ENCODE measurements at places on chromosomes 5 and 9.

- no peak for DNase-seq
These were observed 6.5 kb downstream of the TLE1 start for GRCh38 chr9:81682797-81683196.

- peak; percentile 61 for DNase-seq
These were observed 202.2 kb upstream of the DMRTA1 start for GRCh38 chr9:22244139-22245011.

- DNase-seq = peak; percentile 29
These were observed 8.6 kb downstream of the SUSD1 start for GRCh38 chr9:112166176-112167140.

DNA sequence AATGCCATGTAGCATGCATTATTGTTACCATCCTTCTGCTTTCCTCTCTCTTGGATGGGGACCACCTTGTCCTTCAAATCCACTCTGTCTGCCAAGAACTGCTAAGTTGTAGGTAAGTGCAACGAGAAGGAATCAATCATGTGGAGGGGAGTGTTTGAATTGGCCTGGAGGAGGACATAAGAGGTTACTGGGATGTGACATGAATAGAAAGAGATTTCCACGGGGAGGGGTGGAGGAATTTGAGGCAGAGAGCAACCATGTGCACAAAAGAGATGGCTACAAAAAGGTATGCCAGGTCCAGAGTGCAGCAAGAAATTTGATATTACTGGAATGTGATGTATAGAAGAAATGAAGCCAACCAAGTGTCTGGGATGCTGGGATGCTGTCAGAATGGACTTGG lies 648.9 kb upstream of the KLF4 start:
- no peak for DNase-seq

DNA sequence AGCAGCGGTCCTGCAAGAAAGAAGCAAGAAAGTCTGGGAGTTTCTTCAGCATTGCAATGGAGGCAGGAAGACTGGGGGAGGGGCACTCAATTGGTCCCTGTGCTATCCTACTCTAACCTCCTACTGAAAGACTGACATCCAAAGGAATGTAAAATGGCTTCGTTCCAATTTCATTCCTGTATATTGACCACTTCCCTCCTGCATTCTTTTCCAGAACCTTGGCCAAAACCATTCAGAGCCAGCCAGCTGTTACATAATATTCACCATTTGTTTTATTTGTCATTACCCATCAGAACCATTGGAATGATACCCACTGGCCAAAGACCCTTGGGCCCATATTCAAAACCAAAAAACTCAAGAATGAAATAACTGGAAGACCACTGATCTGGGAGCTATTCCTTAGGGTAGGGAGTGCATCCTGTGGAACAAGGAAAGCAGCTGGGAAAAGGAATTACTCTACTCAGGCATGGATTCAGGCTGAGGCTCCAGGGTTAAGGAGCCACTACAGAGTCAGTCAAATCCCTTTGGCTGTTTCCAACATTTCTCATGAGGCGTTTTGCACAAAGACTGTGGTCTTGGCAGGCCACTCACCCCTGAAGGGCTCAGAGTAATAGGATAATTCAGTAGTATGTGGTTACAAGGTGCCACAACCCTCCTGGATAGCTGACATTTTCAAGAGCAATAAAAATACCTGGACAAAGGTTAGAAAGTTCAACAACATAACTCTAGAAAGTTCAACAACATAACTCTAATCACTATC lies 148.7 kb upstream of the SLC1A3 start:
- peak; percentile 97 for DNase-seq

- no peak for DNase-seq
These were observed 122.7 kb downstream of the DENND1A start for GRCh38 chr9:123807251-123807650.

DNA sequence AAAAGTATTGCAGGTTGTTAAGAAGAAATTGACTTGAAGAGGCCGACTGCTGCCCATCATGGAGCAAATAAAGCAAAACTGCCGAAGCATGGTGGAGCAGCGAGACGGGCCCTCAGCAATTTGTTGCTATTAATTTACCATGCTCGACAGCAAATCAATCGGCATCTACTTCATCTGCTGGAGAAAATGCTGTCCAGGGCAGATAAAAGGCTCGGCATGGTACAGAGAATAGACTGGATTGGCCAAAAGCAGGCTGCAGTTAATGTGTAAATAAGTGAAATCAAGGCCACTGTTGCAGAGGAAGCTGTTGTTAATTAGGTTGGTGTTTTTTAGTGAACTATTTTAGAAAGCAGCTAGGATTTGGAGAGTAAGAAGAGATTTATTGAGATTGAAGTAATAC lies 8.3 kb downstream of the TLE4 start:
- no peak for DNase-seq

DNA sequence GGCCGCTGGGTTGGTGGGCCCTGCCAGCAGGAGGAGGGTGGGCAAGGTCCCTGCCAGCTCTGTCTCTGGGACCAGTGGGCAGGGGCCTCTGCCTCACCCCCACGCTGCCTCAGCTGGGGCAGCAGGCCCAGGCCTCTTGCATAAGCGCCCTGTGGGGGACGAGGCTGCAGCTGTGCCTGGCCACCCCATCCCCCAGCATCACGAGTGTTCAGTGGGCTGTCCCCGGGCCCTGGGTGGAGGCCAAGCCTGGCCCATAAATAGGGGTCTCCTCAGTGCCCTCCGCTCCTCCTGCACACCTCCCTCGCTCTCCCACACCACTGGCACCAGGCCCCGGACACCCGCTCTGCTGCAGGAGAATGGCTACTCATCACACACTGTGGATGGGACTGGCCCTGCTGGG lies at the start of gene PTGDS:
Gene PTGDS (plus strand): TSS at position 282 of the 400 bp plus-strand sequence. CDS start 75 bp downstream, at position 357.
- DNase-seq = no peak

DNA sequence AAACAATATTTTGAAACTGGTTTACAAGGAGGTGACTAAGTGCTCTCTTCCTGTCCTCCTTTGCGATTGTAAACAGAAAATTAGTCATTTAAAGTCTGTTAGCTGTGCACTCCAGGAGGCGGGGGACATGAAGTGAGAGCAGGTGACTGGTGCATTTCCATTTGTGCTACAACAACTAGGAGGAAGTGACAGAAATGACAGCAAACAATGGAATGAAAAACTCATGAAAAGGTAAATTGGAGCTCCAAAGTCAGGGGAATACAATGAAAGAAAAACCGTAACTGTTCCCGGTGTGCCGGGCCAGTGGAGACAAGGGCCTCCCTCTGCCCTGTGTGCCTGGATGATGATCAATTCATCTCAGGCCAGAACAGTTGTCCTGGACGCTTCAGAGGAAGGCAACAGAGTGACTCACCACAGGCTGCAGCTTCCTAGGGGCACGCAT lies 439.9 kb downstream of the GADD45G start:
- DNase-seq = peak; percentile 30

DNA sequence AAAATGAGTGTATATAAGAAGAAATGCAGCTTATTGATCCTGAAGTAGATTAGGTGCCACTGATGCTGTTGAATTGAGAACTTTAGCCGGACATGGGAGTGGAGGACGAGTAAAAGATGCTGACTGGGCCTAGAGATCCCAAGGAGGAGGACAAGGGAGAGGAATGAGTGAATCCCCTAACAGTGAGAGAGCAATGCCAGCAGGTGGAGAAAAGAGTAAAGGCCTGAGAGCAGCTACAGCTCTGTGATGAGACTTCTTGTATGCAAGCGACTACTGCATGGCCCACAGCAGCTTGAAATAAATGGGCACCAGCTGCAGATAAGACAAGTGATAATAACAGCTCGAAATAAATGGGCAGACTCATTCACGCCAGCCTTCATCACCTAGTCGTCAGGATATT lies 44.5 kb upstream of the JMY start:
- DNase-seq = no peak

DNA sequence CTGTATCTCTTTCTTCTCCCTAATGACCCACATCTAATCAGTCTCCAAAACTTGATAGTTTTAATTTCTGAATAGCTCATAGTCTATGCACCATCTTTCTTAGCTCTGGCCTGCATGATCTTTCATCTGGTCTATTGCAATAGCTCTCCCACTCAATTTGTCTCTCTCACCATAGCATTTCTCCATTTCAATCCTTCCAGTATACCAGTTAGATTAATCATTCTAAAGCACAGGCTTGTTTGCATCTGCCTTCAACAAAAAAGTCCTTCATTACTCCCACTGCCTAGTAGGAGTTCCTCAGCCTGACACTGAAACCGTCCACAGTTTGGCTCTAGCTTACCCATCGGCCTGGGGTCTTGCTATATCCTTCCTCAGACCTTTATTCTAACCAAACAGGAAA lies 344.9 kb downstream of the ENC1 start:
- DNase-seq = no peak

DNA sequence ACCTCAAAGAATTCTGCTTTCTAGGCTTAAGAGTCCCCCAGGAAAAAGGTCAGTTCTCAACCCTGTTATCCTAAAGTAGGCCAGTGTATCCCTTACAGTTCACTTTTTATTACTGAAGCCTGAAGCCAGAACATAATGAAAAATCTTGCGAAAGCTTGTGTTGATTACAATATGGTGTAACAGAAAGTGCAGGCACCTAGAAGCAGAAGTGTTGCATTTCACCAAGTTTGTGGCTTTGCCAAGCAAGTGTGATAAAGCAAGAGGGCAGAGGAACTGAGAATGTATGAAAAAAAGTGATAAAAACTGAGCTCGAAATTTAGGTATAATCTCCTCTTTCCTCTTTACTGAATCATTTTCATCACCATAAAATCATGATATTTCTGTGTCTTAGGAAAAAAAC lies 26.2 kb downstream of the AGTPBP1 start:
- no peak for DNase-seq

DNA sequence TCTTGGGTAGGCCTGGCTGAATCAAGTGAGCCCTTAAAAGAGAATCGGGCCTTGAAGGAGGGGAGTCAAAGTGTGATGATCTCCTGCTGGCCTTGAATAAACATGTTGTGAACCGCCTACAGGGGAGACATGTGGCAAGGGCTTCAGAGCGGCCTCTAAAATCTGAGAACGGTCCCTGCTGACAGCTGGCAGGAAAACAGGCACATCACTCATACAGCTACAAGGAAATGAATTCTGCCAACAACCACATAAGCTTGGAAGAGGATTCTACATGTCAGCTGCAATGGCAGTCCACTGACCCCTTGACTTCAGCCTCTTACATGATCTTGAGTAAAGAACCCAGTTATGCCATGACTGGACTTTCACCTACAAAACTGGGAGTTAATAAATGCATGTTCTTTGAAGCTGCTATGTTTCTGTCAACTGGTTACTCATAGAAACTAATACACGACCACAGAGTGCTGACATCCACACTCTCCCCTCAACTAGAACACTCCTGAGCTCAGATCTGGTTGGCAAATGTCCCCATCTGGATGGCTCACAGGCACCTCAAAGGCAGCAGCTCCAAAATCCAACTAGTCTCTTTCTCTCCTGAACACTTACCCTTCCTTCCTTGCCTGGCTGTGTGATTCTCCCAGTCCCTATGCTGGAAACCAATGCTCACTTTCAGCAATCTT lies 333.1 kb downstream of the ASTN2 start:
- DNase-seq = peak; percentile 31

DNA sequence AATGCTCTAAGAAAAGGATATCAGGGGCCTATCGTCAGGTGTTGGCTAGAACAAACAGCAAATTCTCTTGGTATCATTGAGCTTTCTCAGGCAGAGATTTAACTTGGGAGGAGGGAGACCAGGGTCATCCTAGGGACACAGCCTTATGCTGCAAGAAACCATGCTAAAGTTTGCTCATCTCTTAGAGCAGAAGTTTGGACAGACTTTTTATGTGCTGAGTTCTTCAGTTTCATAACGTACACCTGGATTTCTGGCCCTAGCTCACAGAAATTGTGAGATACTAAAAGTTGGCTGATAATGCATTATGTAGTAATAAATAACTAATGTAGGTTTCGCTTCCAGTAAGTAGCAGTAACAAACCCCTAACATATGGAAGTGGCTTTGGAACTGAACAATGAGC lies 1359.8 kb upstream of the CDH9 start:
- DNase-seq = no peak

GRCh38 chr5:77560677-77561263 lies 68.7 kb upstream of the WDR41 start:
- DNase-seq = peak; percentile 50

GRCh38 chr5:135008556-135008955 lies 25.5 kb downstream of the PITX1 start:
- DNase-seq = no peak

DNA sequence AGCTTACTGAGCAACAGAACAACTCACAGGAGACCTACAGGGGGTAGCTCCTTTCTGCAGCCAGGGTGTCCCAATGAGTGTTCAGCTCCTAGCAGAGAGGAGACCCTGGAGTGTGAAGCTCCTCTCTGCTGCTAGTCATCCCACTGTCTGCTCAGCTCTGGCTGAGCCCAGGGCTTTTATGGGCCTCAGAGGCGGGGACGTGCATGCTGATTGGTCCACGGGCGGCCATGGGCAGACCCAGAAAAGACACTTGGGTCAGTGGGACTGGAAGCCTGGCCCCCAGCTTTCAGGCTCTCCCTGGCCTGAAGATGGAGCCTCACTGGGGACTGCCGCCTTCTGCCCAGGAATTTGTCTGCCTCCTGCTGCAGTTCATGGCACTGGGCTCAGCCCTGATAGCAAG lies 40.6 kb downstream of the TSPAN17 start:
- no peak for DNase-seq

DNA sequence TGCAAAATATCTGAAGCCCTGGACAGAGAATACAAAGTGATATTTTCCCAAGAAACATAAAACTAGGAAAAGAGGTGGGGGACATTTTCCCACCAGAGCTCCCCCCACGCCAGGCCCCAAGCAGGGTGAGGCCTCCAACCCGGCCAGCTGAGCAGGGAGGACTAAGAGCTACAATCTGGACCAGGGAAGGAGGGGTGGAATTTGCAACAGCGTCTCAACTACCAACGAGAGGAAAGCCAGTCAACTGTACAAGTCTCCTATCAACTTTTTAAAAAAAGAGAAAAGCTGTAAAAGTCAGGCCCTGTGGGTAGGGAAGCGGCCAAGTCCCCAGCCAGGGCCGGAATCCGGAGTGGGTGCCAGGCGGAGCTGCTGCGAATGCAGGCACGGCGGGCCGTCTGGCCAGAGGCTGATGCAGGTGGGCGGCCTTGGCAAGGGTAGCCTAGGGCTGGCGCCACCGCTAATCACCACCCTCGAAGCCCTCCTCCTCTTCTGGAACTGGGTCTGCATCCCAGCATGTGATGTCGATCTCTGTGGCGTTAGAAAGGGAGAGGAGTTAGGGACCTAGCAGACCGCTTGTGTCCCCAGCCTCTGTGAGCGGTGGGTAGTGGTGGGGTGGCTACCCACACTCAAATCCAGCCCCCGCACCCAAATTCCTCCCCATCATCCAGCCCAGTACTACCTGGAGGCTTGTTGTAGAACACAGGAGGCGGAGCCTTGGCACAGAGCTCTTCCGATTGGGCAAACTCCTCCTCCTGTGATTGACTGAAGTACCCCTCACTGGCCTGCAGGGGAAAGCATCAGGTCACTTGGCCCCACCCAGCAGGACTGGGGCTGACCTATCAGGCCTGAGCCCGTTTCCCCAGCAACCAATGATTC lies 10.6 kb downstream of the PRR7 start:
- DNase-seq = peak; percentile 96

GRCh38 chr5:148816782-148817181 lies 9.6 kb upstream of the ADRB2 start:
- no peak for DNase-seq

DNA sequence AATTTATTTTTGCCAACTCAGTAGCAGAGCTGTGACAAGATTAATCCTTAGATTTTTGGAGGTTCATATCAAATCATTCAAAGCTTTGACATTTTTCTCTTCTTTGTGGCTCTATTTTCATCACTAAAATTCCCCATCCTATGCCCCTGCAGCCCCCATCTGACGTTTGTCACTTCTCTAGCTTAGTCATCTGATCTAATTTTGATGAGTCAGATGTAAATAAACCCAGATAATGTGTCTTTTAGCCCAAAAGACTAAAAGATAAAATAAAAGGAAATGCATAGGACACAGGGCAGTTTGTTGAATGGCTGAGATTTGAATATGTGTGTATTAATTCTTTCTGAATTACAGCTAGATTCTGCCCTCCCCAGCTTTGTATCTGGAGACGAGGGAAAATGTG lies 897 bp upstream of the HSPB3 start:
- DNase-seq = no peak
